ENCODE measurements at places on chromosomes 5 and 9. TPM values are rescaled to one million over a fixed set of nuclear protein-coding genes. Genes with fewer than 3 reads are reported as not detected.
A peak's percentile ranks its signal among the peaks of the same experiment; 100 is the strongest.

DNA sequence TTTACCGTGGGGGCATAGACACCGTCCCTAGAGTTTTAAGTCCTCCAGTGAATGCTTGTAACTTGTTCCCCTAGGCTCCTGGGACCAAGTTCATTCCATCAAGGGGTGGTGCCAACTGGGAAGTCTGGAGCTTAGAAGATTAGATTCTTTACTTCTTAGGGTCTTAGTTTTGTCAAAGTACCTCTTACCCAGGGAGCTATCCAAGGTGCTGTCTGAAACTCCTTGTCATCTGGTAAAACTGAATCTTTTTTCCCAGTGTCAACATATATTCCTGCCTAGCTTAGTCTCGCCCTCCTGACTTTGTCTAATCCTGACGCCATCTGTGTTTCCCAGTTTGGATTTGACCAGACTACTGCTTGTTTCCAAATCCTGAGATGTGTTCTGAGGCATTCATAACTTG lies 41.6 kb downstream of the MAMDC2 start:
- no peaks in the 10 kb centered on the region for H3K27me3 ChIP-seq
- H3K36me3 ChIP-seq, result no peaks in the 10 kb centered on the region
- H3K4me3 ChIP-seq, result no peak overlapping the region
- H3K4me1 ChIP-seq, result no peaks in the 10 kb centered on the region
- no peak overlapping the region for H3K27ac ChIP-seq

- peak overlapping the region; percentile 90 for H3K27ac ChIP-seq
- DNase-seq, result no peak
- H3K4me1 ChIP-seq, result peaks cover 2% of the 10 kb centered on the region
- H3K4me3 ChIP-seq, result peak overlapping the region; percentile 95
Measured at GRCh38 chr5:61333954-61334867, 2.2 kb downstream of the ZSWIM6 start.

- no peaks in the 10 kb centered on the region for H3K27me3 ChIP-seq
- DNase-seq, result no peak
- H3K4me1 ChIP-seq, result peaks cover 10% of the 10 kb centered on the region
- no peaks in the 10 kb centered on the region for H3K36me3 ChIP-seq
- H3K27ac ChIP-seq, result no peak overlapping the region
Measured at GRCh38 chr5:926417-927171, 33.9 kb downstream of the TRIP13 start.

DNA sequence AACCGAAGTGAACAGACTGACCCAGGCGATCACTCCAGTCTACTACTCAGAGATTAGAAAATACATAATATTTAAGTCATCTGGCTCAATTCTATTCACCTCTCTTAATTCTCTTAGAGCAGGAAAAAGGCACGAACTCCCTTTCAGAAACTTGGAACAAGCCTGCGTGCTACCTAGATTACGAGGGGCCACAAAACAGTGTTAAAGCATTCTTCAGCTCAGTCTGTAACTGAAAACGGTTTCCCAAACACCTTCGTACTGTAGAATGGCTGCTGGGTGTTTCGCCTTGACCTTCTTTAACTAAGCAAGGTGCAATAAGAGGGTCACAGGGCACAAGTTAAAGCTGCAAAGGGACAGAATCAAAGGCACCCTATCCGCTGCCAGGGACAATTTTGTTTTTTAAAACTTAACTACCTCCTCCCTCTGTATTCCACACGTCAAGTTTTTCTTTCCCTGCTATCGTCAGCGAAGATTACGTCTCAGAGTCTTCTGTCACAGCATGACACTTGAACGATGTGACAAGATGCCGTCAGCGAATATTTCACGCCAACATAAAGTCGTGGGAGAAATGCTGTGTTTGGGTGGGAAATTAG lies 687 bp downstream of the LYSMD3 start:
- DNase-seq, result no peak
- H3K27ac ChIP-seq, result peak overlapping the region; percentile 97
- H3K4me1 ChIP-seq, result peaks cover 26% of the 10 kb centered on the region

The TXNDC8 gene
- total RNA-seq, result not detected
